Activated T-cell treated with anti-CD3 and anti-CD28 coated beads for 4 hours (primary cell): ENCODE measurements at places on chromosomes 13 and 19.

DNA sequence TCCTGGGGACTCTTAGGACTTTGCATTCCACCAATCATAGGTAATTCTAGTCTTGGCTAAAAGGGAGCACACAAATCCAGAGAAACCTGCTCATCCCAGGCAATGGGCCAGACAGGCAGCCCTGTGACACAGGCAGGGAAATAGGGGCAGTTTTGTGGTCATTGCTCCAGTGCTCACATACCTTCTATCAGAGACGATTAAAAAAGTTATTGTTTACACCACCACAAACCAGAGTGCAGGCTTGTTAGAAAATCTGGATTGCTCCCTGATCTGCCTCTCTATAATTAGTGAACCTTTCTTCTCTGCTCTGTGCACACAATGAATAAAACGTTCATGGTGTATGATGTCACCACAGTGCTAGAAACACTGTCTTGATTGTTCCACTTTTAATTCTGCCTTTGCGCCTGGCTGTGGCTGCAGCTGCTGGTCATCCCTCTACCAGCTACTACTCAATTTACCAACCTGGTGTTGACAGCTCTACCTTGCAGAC lies 121.6 kb upstream of the SPATA13 start:
- no peak for DNase-seq

GRCh38 chr13:89752394-89752793 lies 1595.1 kb upstream of the MIR17HG start:
- DNase-seq, result no peak

GRCh38 chr19:16062789-16063188 lies 13.5 kb upstream of the TPM4 start:
- peak; percentile 58 for DNase-seq

DNA sequence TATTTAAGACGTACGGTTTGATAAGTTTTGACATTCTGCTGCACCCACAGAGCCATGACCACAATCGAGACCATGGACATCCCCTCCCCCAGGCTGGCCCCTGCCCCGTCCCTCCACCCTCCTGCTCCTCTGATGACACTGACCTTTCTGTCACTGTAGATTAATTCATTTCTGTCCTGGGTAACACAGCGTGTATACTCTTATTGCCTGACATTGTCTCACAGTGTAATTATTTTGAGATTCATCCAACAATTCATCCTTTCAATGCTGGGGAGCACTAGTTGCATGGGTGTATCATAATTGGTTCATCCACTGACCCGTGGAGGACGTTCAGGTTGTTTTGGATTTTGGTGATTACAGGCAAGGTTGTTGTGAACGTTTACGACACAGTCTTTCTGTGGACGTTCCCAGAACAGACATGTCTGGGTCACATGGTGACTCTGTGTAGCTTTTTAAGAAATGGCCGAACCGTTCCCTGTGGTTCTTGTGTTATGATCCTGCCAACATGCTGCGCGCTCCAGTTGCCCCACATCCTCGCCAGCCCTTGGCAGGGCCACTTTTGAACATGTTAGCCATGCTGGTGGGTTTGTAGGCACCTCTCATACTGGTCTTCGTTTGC lies 41.9 kb downstream of the C13orf46 start:
- no peak for DNase-seq

DNA sequence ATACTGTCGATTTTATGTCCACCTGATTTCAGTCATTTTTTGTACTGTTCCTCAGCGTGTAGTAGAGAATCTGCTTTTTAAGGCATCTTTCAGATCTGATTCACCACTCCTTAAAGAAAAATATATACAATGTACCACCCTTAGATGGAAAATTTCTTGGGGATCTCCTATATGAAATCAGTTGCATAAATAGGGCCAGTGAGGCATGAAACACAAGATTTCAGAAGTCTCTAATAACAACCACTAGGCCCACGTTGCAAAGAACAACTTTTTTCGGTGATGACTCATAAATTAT lies 1.4 kb downstream of the USP12 start:
- DNase-seq, result no peak

- no peak for DNase-seq
These were observed 2.1 kb downstream of the NECTIN2 start for GRCh38 chr19:44848036-44848811.

DNA sequence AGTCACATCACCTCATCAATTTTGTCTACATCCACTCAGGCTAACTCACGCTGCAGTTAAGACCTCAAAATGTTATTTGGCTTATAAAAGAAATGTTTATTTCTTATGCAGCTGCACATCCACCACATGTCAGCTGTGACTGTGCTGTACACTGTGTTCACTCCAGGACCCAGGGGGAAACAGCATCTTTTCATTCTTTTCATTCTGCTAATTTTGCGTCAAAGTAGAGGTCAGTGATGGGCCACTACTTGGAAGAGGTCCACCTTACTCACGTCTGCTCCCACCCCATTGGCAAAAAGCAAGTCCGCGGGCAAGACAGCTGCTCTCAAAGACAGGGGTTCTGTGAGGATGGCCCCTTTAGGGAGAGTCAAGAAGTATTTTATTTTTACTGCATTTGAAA lies 4.5 kb upstream of the DCT start:
- DNase-seq, result no peak

DNA sequence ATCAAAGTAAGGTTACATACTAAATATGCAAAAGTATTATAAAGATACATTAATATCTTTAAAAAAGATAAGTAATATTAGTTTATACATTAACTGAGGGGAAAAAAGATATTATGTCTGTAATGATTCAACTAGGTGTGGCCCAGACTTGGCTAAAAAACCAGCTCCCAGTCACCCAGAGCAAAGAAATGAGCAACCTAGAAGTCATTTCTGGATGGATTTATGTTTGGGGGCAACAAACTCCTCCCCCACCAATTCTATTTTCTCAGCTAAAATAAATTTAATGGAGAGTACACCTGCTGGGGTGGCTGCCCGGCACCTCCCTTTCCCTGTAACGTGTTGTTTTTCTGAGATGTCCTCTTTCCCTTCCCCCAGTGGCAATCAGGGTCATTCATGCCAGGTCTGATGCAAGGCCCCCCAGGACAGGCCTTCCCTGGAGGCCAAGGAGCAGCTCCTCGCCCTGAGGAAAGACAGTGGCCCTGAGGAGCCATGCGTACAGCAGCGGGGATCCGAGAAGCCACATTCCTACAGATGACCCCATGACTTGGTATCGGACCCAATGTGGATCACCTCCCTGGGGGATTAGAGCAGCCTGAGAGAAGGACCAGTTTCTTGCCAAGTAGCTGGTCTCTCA lies 78.6 kb upstream of the DOCK9 start:
- no peak for DNase-seq

- DNase-seq, result no peak
These were observed 16.4 kb upstream of the ZNF331 start for GRCh38 chr19:53521373-53522202.

DNA sequence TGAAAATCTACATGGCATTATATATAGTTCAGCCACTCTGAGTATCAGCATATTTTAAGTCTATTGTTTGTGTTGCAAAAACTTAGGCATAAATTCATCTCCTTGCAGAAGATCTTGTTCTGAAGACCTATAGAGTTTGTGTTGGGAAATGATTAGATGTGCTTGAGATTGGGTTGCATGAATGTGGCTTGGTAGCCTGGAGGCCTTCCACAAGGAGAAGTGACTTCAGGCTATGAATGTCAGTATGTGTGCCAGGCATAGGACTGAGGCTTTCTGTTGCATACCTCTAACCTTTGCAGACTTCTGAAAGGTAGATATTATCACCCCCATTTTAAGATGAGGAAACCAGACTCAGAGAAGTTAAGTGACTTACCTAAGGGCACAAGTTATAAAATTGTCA lies 188.6 kb downstream of the OLFM4 start:
- no peak for DNase-seq

- peak; percentile 74 for DNase-seq
These were observed 399 bp upstream of the SPTBN4 start for GRCh38 chr19:40466219-40466984.

DNA sequence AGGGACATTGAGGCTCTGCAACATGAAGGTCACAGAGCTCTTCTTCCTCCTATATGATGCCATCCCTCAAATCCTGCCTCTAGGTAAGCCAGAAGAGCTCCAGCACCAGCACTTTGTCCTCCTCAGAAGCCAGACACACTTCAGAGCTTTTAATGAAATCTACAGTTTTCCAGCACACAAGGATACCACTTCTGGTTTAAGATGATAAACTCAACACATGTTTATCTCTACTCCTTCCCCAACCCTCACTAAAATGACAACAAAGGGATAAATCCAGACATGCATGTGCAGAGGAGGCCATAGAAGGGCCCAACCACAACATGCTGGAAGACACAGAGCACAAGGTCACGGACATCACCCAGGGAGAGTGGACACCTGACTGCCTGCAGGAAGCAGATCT lies 195.3 kb downstream of the USP12 start:
- no peak for DNase-seq

GRCh38 chr13:48320891-48321510 lies 17.4 kb downstream of the RB1 start:
- DNase-seq, result no peak

- DNase-seq, result no peak
These were observed 196.8 kb downstream of the KLF12 start for GRCh38 chr13:73937441-73937840.

DNA sequence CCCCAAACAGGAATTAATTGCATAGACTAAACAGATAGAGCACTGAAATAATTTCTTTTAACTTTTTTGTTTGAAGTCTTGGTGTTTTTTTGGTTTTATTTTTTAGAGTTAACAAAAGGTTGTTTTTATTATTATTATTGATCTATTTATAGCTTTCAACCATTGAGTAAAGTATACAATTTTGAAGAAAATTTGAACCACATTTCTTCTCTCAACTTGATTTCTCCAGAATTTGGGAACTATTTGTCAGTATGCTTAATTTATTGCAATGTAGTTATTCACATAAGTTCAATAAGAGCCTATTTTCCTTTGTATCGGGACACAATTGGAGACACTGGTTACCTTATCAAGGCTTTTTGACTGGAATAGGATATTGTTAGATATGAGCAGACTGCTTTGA lies 1045.6 kb upstream of the PCDH9 start:
- DNase-seq, result no peak

DNA sequence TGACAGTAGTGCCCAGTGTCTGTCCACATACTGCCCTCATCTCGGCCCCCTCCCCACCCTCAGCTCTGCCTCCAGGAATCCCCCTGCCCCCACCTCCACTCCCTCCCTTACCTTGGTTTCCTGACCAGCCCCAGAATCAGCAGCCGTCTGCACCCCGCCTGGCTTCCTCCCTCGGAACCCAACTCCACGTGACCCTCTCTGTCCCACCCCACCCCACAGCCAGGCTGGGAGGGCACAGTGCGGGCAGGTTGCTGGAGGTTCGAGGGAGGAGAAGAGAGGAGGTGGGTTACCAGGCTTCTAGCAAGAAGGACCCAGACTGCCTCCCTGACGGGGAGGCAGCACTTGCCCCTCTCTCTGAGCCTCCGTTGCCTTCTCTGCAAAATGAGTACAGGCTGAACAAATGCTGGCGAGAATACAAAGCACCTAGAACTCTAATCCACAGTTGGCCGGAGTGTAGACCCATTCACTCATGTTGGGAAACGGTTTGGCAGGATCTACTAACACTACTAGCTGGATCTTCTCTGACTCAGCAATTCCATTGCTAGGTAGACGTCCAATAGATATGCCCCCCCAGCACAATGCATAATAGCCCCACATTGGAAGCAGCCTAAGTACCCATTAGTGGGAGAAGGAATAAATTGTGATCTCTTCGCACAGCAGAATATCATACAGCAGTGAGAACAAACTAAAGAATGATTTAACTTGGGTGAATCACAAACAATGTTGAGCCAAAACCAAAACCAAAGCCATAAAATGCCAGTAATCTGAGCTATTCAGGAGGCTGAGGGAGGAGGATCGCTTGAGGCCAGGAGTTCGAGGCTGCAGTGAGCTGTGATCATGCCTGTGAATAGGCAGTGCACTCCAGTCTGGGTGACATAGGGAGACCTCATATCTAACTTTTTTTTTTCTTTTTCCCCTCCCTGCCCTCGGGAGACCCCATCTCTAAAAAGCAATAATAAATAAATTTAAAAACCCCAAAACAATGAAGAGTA lies at the start of gene RASAL3:
TSS of gene RASAL3 (minus strand) at position 151 of the 992 bp plus-strand sequence. CDS start 186 bp downstream, outside the sequence.
- peak; percentile 51 for DNase-seq

GRCh38 chr19:2683430-2684003 lies 19.0 kb downstream of the GNG7 start:
- no peak for DNase-seq

- no peak for DNase-seq
These were observed 55.6 kb upstream of the KL start for GRCh38 chr13:32960626-32961025.

GRCh38 chr13:99307247-99307646 lies at the start of gene GPR183:
Gene GPR183 (minus strand): TSS chr13:99307399. CDS start chr13:99296145, 11,254 bp downstream.
- DNase-seq, result no peak

- DNase-seq, result no peak
These were observed 10.4 kb upstream of the NANOS2 start for GRCh38 chr19:45924891-45925447.

- DNase-seq, result no peak
These were observed 192.7 kb downstream of the LHFPL6 start for GRCh38 chr13:39410096-39410901.
